D721Med (cell line): ENCODE measurements at places on chromosomes 4 and X.

- no peak for DNase-seq
Measured at GRCh38 chr4:53013873-53014775, 152.0 kb downstream of the RASL11B start.

DNA sequence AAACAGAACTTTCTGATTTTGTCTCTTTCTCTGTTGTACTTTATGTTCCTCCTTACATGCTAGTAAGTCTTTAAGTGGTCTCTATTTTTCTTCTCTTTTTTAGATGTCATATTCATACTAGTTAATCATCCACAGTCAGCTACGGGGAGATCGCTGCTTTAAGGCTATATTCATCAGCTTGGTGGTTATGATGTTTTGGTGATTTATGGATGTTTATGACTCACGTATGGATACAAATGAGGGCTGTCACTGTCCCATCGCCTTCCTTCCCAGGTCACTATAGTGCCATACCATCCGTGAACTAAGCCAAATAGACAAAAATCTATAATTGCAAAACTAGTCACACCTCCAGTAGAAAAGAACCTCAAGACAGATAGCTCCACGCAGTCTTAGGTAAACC is 296.8 kb upstream of the AADAT start:
- no peak for DNase-seq

DNA sequence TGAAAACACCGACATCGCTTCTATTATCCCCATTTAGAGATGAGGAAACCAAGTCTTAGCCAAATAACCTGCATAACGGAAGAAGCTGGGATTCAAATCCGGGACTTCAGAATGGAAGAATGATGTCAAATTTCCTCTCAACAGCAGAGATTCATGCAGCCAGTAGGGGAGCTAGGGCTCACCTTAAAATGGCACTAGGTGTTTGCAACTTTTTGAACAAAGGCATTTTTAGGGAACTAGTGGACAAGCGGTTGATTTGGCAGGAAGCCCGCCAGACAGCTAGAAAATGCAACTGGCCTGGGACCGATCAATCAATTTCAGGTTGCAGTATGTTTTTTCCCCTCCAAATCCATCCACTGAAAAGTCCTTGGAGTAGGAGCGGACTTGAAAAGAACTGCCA is 224.2 kb downstream of the PTTG2 start:
- no peak for DNase-seq

DNA sequence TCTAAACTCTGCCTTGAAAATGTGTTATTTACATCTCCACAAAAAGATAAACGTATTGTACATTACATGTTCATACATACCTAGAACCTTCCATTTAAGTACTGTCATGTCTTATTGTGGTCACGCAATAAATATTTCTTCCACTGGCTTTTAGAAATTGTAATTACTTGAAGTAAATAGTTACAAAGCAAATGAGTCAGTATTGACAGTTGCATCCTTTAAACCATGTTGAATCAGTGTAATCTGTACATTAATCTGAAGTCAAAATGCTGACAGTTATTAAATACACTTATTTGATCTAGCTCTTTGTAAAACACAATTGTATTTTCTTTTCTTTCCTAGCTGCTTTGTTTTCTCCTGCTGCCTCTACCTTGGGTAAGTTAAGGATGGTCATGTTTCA is 446.7 kb downstream of the EPHA5 start:
- DNase-seq = no peak

- no peak for DNase-seq
Measured at GRCh38 chr4:162644346-162644745, 480.5 kb upstream of the FSTL5 start.
